EH (cell line): ENCODE measurements at places on chromosomes 7 and 10.

DNA sequence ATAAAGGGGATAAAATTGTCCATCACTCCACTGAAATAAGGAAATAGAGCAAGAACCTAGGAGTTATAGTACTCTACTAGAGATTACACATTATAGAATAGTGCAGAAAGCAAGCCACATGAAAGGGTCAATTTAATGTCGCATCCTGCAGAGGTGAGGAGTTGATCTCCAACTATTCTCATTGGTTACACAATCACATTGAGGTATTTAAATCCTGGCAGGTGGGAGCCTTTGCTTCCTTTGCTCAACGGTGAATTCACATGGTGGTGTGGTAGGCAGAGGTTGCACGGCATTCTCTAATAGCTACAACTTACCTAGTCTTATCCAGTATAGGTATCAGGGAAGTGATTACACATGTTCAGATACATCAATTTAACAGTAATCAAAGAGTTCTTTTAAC, 198.4 kb upstream of the TCF7L2 start:
- no peak for DNase-seq

DNA sequence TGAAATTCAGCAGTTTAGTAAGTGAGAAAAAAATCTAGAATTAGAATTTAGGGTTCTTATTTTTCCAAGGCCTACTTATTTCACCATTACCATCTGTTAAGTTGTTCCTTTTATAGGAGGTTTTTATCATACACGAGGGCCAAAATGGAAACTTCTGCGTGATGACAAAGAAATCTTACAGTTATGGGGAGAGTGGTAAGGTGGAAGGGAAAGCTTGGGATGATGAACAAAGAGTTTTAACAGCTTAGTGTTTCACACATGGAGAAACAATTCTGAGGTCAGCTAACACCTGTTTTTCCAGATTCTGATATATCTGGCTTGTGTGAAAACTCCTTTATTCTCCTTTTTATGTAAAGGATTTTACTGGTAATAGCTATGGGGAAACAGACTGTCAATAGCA, 49.8 kb upstream of the SEMA3C start:
- no peak for DNase-seq

- no peak for DNase-seq
Measured at GRCh38 chr7:151438864-151439601, 908 bp downstream of the CRYGN start.

DNA sequence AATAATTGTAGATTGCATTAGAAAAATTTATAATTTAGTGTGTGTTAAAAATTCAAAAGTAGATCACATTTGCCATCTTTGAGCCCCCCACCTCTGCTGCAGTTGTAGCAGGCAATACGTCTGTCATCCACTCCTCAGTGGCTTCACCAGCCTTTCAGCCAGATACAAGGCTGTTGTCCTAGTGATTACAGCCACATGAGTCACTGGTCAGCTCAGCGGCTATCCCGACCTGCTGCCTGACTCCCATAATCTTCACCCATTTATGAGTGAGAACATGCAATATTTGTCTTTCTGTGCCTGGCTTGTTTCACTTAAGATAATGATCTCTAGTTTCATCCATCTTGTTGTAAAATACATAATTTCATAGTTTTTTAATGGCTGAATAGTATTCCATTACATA, 9.2 kb downstream of the OR2A5 start:
- peak; percentile 24 for DNase-seq
